Stomach (tissue), 19 donors: ENCODE measurements at places on chromosomes 4 and X. TPM values are rescaled to one million over a fixed set of nuclear protein-coding genes. Genes with fewer than 3 reads are reported as not detected.

The MOSPD2 gene
- total RNA-seq: 16.5 TPM

DNA sequence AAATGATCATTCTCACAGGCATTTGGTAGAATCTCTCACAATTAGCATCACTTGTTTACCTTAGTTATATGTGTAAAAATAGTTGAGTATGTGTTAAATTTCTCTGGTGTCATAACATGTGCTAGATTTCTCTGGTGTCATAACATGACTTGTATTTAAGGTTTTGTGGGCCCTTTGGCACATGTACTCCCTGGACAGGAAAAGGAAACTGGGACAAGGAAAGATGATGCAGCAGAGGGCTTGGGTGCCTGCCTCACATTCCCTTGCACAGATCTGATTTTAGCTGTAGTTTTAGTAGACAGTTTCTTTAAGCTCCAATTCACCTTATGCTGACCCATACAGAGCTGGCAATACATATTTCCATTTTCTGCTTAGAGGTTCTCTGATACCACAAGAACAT, 726.0 kb downstream of the C4orf33 start:
- no peak overlapping the region for H3K4me3 ChIP-seq
- no peaks in the 10 kb centered on the region for H3K36me3 ChIP-seq
- H3K4me1 ChIP-seq: no peaks in the 10 kb centered on the region
- H3K27ac ChIP-seq: no peak overlapping the region
- no peaks in the 10 kb centered on the region for H3K27me3 ChIP-seq

The ETDB gene
- not detected for total RNA-seq

The MAGEA1 gene
- total RNA-seq: not detected

- H3K27ac ChIP-seq: no peak overlapping the region
- no peaks in the 10 kb centered on the region for H3K36me3 ChIP-seq
- no peaks in the 10 kb centered on the region for H3K27me3 ChIP-seq
- DNase-seq: no peak
These were observed 4.2 kb downstream of the MYL5 start for GRCh38 chr4:678331-679103.

The USP17L28 gene
- total RNA-seq: not detected
